Stimulated activated naive CD4-positive, alpha-beta T cell (primary cell): ENCODE measurements at places on chromosomes 13 and 19.
A peak's percentile ranks its signal among the peaks of the same experiment; 100 is the strongest.

- DNase-seq: no peak
These were observed 1.4 kb downstream of the PLIN4 start for GRCh38 chr19:4516939-4517300.

- DNase-seq: no peak
These were observed 6.6 kb upstream of the DHDH start for GRCh38 chr19:48926909-48927308.

DNA sequence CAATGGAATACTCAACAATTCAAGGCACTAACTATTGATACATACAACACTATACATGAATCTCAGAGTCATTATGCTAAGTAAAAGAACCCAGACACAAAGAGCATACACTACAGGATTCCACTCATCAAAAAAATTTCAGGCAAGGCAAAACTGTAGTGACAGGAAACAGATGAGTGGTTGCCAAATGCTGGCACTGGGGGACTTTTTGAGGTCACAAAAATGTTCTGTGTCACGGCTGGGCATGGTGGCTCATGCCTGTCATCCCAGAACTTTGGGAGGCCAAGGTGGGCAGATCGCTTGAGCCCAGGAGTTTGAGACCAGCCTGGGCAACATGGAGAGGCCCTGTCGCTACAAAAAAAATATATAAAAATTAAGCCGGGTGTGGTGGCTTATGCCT lies 129.4 kb downstream of the KL start:
- DNase-seq: no peak

- DNase-seq: no peak
These were observed 129.5 kb downstream of the ATP8A2 start for GRCh38 chr13:25501231-25501630.

- DNase-seq: no peak
These were observed 12.8 kb downstream of the F2RL3 start for GRCh38 chr19:16901491-16902175.

DNA sequence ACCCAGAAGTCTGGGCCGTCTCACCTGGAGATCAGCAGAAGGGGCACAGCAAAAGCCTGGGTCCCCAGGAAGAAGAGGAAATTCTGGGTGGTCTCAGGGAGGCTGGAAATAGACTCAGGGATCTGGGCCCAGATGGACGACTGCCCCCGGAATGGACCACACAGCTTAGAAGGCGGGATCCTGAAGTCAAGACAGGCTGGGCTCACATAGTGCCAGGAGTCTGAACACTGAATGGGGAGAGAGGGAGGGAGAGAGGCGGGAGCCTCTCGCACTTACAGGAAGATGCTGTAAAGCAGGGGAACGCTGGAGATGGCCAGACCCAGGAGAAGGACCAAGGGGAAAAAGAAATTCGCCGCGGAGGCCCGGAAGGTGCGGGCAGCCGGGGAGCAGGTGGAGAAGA lies 1.3 kb upstream of the LENG1 start:
- no peak for DNase-seq

DNA sequence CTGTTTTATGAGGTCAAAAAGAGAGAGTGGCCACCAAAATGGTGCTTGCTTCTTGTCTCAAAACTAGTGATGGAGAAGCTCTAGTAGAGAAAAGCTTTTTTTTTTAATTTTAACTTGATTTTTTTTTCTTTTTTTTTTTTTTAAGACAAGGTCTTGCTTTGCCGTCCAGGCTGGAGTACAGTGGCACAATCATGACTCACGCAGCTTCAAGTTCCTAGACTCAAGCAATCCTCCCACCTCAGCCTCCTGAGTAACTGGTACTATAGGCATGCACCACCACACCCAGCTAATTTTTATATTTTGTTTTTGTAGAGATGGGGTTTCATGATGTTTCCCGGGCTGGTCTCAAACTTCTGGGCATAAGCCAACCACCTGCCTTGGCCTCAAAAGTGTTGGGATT lies 279.0 kb downstream of the TBC1D4 start:
- DNase-seq: no peak

DNA sequence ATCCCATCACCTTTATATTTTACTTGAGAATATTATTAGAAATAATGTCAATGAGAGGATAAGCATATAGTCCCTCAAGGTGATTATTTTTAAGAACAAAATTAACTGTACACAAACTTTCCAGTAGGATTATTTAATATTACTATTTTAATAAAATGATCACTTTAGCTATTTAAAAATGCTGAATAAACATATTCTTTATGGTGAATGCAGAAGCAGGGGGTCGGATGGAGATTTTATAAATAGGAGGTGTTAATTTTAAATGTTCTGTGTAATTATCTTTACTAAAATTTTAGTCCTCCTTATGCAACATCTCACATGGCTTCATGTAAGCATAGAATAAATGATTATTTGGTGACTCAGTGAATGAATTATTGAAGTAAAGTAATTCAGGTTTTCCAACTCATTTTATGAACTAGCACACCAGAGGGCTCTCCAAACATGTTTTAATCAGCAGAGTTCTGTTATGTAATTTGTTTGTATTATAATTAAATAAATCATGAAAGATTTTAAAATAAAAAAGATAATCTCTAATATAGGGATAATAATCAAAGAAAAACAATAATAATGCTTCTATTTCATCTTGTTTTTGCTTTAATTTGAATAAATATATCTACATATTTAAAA lies 1635.2 kb downstream of the EFNB2 start:
- no peak for DNase-seq

GRCh38 chr13:101915331-101915730 lies 462.9 kb downstream of the ITGBL1 start:
- DNase-seq: no peak

DNA sequence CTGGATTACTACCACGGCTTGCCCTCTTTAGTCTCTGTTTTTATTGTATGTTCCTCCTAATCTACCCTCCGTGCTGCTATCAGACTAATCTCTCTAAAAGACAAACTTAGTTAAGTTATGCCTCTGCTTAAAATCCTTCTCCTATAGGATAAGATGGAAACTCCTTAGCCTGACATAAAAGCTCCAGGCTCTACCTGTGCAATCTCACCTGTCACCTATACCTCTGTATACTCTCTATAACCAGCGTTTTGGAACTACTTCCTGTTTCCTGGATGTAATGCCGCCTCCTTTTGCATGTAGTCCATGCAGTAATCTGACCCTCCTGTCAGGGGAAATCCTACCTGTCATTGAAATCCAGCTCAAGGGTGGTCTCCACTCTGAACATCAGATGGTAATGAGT lies 41.2 kb downstream of the OLFM4 start:
- DNase-seq: no peak

GRCh38 chr13:98187155-98187964 lies 10.3 kb upstream of the RNF113B start:
- DNase-seq: no peak

GRCh38 chr13:113584870-113585671 lies 518 bp downstream of the TFDP1 start:
- DNase-seq: peak; percentile 5

- DNase-seq: no peak
These were observed 2.0 kb downstream of the CAB39L start for GRCh38 chr13:49441846-49442245.

DNA sequence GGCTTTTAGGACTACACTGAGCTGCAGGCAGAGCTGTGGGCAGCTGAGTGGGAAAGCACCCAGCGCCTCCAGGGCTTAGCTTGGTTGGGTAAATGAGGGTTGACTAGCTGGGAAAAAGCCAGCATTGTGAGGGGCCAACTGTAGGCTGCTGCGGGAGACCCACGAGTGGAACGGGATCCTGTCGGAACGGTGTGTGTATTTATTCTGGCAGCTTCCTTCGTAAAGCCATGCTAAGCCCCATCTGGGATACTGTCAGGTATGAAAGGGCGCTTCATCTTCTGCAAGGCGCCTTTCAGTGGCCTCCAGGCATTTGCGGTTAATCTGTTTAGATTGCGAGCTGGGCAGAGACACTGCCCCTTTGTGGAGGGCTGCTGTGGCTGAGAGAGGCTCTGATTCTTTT lies 39.5 kb upstream of the CNMD start:
- DNase-seq: no peak

- no peak for DNase-seq
These were observed at the start of gene MZF1 for GRCh38 chr19:58572818-58573657. MZF1 (minus strand) TSS chr19:58573335; CDS start chr19:58571389, 1,946 bp downstream.

- DNase-seq: no peak
These were observed at the start of gene CCNA1 for GRCh38 chr13:36432106-36432544. CCNA1 (plus strand) TSS chr13:36432495; CDS start chr13:36433057, 562 bp downstream.

DNA sequence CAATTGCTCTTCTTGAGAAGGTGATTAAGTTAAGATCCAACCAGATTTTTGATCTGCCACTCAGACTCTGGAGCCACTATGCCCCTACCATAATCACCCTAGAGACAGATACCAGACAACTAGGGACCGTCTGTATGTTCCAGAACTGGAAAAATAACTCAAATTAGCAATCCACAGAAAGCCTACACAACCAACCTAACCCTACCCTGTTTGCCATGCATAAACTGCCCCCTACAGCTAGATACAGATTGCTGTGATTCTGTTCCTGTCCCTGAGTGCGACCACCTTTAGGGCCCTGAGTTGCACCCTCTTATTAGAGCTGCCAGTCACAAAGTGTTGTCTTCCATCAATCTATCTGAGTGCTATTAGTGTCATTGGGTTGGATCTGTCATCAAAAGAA lies 929.8 kb upstream of the SLITRK1 start:
- no peak for DNase-seq

GRCh38 chr19:35755550-35756376 lies 1.1 kb downstream of the HSPB6 start:
- DNase-seq: peak; percentile 52

DNA sequence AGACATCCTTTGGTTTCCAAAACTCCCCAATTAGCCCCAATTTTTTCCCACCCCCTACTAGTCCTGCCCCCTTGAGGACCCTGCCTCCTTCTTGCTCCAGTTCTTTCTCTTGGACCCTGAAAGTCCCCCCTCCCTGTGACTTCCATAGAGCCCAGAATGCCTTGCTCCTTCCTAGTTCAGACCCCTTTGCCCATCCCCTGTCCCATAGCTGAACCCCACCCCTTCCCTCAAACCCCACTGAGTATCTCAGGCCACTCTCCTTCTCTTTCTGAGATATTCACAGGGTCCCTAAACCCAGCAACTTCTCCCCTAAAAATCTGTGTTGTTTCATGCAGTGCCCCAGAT lies 1.1 kb upstream of the LRFN1 start:
- DNase-seq: no peak

DNA sequence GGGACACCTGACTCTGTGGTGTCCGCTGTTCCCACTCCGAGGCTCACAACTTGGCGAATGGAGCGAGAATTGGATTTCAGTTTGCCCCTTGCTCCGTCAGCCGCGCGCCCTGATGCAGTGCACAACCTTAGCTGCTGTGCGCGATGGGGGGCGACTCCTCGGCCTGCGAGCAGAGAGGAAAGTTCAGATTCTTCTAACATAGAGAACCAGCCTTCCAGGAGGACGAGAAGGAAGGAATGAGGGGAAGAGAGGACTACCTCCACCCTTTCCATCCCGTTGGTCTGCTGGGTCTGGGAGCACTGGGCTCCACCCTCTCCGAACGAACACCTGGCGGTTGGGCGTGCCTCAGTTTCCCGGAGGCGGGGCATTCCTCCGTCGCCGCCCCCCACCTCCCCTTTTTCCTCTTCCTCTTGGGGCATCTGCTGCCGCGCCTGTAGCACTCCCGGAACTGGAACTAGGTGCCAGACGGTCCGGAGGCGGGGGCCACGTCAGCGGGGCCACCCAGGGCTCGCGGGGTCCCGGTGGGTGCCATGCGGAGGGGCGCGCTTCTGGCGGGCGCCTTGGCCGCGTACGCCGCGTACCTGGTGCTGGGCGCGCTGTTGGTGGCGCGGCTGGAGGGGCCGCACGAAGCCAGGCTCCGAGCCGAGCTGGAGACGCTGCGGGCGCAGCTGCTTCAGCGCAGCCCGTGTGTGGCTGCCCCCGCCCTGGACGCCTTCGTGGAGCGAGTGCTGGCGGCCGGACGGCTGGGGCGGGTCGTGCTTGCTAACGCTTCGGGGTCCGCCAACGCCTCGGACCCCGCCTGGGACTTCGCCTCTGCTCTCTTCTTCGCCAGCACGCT lies at the start of gene KCNK6:
Gene KCNK6 (plus strand): TSS at position 425 of the 838 bp plus-strand sequence. CDS start 106 bp downstream, at position 531.
- DNase-seq: peak; percentile 18

DNA sequence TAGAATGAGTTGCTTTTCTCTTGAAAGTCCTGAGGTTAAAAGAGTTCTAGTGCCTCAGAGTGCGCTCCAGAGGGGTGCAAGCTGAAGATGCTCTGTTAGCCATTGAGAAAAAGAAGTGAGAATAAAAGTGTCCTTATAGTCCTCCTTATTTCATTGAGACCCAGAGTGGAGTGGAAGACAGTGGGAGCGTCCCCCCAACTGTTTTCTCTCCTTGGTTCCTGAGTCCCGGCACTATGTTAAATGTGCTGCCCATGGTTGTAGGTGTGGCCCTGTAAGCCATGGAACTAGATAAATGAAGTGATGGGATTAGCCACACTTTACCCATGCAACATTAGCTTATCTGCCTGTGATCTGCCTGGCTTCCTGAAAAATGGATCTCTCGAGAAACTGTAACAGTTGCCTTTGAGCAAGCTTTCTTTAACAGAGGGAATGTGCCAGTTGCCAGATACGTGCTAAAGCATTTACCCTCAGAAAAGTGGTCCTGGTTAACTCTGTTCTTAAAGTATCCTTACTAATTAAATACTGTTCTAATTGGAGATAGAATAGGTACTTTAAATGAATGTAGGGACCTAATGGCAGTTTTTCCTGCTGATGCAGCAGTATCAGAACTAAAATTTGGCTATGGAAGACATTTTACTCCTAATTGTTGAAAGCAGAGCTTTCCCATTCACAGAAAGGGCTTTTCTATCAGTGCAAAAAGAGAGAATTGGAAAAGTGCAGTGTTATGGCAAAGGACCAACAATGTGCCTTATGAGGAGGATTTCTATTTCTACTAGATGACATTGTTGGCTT lies 21.4 kb upstream of the PSG9 start:
- no peak for DNase-seq

GRCh38 chr19:3293560-3293959 lies 69.1 kb downstream of the CELF5 start:
- DNase-seq: no peak

- DNase-seq: no peak
These were observed at the start of gene GDF15 for GRCh38 chr19:18385675-18386542. GDF15 (plus strand) TSS chr19:18386158; CDS start chr19:18386190, 32 bp downstream.

- DNase-seq: no peak
These were observed 15.8 kb downstream of the DEDD2 start for GRCh38 chr19:42201489-42202289.

- no peak for DNase-seq
These were observed 6.9 kb downstream of the PAK4 start for GRCh38 chr19:39132344-39132969.

DNA sequence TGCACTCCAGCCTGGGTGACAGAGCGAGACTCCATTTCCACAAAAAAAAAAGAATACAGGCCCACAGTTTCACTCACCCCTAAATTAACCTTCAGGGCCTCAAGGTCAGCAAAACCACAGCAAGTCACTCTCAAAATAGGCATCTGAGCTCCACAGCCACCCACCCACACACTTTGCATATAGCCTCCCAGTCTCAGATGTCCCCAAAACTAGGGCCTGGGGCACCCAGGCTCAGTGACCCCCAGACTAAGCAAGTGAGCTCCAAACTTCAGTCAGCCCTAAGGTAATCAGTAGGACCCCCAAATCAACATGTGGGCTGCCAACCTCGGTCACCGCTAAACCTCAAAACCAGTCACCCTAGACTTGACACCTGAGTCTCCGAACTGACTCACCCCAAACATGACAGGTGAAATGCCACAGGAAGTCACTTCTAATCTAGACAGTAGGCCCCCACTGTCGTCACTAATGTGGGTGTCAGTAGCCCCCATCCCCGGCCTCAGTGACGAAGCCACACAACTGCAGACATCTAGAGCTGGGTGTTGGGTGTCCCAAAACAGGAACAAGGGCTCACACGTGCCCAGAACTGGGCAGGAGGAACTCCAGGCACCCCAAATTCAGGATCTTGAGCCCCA lies 13.9 kb downstream of the RABAC1 start:
- DNase-seq: peak; percentile 73

GRCh38 chr13:112446867-112447266 lies 70.7 kb downstream of the SPACA7 start:
- no peak for DNase-seq
